ENCODE measurements at places on chromosomes 2 and 18. TPM values are rescaled to one million over a fixed set of nuclear protein-coding genes. Genes with fewer than 3 reads are reported as not detected.

DNA sequence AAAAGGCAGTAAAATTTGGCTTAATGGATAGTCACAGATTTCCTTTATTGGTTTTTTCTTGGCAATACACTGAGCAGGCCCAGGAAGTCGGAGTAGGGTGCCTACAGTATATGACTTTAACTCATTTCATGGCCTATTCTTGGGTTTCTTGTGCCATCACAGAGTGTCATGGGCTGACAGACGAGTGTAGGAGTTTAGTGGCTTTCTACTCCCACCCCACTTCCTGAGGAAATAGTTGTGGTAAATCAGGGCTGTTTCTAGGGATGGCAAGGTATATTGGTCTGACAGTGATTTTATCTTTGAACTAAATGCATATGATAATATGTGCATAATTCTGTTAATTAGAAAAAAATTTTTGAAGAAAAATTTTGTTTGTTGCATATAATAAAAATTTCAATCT lies 100.1 kb downstream of the PLCL1 start:
- DNase-seq = no peak

- peak; percentile 39 for DNase-seq
Measured at GRCh38 chr2:178194600-178195389, 483 bp downstream of the OSBPL6 start.

DNA sequence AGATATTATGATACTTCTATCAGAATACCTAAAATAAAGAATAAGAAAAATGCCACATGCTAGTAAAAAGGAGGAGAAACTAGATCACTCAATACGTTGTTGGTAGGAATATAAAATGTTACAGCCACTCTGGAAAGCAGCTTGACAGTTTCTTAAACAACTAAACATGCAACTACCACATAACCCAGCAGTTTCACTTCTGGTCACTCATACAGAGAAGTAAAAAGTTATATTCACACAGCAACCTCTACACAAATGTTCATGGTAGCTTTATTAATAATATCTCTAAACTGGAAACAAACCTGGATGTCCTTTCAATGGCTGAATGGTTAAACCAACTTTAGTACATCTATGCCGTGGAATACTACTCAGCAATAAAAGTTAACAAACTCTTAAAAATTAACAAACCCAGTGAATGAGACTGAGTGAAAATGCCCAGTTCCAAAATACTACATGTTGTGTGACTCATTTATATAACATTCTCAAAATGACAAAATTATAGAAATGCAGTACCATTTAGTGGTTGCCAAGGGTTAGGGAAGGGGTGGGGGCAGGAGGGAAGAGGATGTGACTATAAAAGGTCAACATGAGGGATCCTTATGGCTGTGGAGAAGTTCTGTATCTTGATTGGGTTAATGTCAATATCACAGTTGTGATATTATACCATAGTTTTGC lies 124.1 kb downstream of the MMADHC start:
- no peak for DNase-seq

GRCh38 chr2:180000434-180000833 lies 6.7 kb downstream of the CWC22 start:
- no peak for DNase-seq

GRCh38 chr2:224077773-224078507 lies 38.9 kb upstream of the SERPINE2 start:
- DNase-seq = no peak

DNA sequence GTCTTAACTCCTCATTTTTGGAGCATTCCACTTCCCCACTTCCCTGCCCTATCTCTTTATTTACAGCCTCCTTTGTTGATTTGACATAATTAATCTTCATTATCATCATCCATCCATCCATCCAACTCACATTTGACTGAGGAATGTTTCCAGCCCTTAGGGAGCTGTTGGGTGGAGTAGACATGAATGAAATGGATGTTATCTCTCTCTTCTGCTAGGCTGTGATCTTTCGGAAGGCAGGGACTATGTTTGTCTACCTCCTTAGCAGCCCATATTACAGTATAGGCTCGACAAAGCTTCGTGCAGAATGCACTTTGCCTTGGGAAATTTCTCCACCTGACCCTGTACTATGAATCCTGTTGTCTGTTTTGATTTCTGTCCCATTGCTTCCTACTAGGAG lies 7.7 kb upstream of the EFEMP1 start:
- DNase-seq = no peak

The SERPINB12 gene
- total RNA-seq = not detected
